ENCODE measurements at places on chromosomes 3 and 15.
A peak's percentile ranks its signal among the peaks of the same experiment; 100 is the strongest.

DNA sequence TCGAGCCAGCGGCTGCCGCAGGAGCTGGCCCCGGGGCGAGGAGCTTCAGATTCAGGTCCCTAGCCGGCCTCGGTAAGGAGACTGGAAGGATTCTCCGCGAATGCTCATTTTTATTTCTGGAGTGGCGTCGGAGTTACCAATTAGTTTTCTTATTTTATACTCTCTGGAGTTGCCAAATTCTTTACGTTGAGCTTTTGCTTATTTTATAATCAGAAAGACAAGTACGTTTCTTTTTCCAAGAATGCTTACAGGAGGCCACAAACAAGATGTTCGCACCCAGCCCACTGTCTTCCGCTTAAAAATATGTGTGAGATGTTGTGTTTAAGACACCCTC is 453 bp upstream of the GPR156 start:
- DNase-seq, result no peak

DNA sequence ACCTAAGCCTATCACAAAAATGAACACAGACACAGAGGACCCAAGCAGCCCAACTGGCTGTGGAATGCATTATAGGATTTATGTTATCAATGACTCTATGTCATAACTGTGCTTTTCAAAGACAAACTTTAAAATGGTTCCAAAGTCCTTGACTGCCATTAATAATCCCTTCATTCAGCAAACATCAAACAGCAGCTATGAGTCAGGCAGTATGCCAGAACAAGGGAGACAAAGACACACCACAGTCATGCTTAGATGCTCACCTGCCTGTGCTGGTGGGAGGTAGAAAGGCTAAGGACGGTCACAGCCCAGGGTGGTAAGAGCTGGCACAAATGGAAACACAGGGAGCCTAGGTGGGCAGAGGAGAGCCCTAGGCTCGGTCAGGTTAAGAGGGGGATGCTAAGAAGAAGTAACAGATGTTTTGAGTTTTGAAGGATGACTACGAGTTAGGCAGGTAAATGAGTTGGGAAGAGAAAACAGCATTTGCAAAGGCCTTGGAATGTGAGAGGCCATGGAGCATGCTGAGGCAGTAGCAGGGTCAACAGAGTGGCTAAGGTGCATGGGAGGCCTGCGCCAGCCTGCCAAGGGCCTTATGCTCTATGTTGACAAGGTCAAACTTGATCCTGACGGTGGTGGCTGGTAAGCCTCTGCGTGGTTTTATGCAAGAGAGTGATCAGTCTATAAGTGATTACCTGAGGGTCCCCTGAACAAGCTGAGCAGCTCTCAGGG is 23.0 kb downstream of the NMNAT3 start:
- DNase-seq, result no peak

DNA sequence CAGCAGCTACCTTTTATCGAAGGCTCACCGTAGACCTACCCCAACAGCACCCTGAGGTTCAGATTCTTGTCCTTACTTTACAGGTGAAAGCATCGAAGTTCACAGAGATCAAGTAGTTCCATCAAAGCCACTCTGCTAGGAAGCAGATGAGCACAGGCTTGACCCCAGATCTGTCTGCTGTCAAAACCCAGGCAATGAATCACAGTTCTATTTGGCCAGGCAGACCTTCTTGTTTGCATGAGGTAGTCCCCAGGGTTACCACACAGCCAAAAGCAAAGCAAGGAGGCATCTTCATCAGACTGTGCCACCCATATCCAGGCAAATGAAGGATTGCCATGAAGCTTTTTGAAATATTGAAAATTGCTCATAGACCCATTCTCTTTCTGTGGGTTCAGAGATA is 33.0 kb downstream of the HES1 start:
- DNase-seq, result no peak

- DNase-seq, result no peak
Measured at GRCh38 chr3:177608443-177608842, 411.2 kb upstream of the TBL1XR1 start.

GRCh38 chr15:84588053-84588874 is 12.5 kb upstream of the ZSCAN2 start:
- DNase-seq, result peak; percentile 63

DNA sequence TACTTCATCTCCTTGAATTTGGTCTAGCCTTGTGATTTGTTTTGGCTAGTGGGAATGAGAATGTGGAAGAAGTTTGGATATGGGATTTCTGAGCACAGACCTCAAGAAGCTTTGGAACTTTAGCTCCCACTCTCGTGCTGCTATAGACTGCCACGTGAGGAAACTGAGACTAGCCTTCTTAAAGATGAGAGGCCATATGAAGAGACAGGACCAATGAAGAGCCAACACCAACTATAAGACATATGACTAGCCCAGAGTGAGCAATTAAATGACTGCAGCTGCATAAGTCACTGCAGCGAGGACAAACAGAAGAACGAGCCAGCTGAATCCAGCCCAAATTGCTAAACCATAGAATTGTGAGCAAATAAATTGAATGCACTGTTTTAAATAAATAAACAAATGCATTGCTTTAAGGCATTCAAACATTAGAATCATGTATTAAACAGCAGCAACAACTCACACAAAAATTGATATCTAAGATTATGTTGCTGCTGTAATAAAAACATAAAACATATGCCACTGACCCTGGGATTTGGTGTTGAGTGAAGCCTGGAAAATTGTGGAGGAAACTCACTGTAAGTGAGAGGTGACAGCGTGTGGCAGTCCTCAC is 15.7 kb upstream of the CNTN4 start:
- DNase-seq, result no peak

DNA sequence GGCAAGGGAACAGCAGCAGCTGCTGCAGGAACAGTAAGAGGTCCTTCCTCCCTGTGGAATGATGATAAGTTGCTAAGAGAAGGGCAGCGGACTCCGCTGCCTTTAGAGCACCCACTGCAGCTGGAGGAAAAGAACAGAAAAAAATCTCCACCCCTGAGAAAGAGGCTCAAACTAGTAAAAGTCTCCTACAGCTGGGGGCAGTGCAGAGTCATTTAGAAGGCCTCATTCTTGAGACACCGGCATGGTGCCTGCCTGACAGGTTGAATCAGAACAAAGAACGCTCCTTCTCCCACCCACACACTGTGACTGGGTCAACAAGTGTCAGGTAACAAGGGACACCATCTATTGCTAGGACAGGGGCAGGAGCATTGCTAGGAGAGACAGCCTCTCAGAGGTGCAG is 188.4 kb downstream of the ABHD5 start:
- no peak for DNase-seq

GRCh38 chr3:124091716-124092115 is 99.8 kb upstream of the ROPN1 start:
- DNase-seq, result no peak

DNA sequence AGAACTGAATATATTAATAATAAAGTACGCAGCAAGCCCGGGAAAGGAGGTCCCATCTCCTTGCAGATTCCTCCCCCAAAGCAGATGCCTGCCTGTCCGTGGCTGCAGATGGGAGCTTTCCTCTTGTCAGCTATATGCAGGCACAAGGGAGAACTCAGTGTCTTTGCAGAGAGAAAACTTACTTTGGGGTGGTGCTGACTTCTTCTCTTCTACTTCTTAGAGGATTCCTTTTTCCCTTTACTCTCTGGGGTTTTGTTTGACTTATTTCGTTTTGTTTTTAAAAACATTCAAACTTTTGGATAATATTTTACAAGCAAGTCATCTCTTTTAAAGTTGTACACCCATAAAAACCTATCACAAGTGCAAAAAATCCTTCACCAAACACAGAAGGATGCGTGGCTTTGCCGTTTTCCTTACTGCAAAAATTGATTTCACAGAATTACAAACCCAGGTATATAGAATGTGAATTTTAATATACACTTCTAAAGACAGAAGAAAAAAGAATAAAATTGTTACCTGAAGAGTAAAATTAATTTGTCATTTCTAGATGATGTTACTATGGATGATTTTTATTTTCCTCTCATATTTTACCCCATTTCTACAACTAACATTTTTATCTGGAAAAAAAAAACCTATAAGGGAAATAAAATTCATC is 65.3 kb upstream of the IGF1R start:
- DNase-seq, result no peak

- DNase-seq, result peak; percentile 75
Measured at GRCh38 chr15:52208306-52208946, 17.2 kb upstream of the GNB5 start.

- DNase-seq, result no peak
Measured at GRCh38 chr3:14231145-14231990, 52.8 kb downstream of the LSM3 start.

GRCh38 chr3:143737065-143737464 is 111.2 kb downstream of the SLC9A9 start:
- no peak for DNase-seq

- no peak for DNase-seq
Measured at GRCh38 chr3:94137377-94137776, 74.5 kb downstream of the NSUN3 start.

DNA sequence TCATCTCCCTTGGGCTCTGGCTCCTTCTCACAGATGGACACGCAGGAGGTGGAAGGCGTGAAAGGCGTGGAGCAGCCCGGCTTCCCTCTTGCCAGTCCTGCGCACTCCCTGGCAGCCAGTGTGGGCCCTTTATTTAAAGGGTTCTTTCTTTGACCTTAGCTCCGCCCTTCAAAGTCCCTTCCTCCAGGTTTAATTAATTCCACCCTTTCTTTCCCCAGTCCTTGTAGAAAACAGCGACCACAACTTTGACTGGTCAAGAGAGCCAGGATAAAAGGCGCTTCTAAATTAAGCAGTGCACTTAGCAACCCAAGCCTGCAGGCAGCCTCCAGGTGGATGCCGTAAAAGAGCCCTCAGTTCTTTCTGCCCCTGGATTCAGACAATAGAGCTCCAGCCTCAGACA is at the start of gene HDC:
TSS of gene HDC (minus strand) at position 107 of the 400 bp plus-strand sequence. CDS start at position 4, 103 bp downstream.
- no peak for DNase-seq

- no peak for DNase-seq
Measured at GRCh38 chr3:155594526-155595187, 150.2 kb downstream of the PLCH1 start.

DNA sequence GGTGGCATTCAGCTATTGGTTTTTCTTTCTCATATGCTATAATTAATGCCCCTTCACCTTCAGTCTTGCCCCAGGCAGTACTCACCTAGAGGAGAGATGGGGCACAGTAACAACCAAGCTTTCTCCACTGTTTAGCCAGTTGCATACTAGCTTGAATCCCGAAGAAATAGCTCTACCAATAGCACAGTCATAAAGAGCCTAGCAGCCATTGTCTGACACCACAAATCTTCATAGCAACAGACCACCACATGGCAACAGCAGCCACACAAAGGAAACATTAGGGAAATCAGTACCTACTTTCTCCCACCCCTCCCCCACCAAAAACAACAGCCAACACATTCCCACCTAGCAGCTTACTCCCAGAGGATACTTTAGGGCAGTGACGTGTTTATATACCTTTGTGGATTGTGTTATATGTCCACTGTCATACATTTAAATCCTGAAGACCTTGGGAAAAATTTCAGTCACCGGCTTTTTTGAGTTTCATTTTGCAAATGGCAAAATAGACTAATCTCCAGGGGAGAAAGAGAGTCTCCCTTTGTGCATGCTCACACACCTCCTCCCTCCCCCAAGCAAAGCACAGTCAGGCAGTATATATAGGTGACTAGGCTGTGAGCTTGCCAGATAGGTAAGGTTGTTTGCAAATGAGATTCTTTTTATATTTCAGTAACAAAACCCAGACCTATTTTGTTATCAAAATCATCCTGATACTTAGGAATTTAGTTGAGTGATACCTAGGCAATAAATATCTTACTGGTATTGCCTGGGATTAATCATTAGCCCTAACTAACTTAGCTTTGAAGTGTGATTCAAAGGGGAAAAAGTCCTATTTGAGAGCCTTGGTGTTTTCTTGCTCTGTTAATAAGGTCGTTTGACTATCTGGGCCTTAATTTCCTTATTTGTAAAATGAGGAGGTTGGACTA is 140.6 kb downstream of the RBPMS2 start:
- no peak for DNase-seq

DNA sequence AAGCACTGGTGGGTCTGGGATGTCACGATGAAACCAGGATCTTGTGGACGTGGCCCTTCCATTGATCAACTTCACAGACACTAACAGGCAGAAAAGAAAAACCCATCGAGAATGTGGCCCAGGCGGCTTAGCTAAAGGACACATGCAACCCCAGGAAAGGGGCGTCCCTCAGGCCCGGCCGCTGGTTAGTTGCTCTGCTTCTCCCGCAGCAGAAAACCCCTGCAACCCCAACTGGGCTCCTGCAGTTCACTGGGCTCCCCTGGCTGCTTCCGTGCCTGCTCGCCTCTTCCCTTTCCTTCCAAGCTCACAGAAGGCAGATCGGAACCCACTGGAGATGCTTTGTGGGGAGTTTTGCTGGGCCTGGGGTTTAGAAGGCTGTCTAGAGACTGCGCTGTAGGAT is 1.1 kb downstream of the GASK1A start:
- no peak for DNase-seq

DNA sequence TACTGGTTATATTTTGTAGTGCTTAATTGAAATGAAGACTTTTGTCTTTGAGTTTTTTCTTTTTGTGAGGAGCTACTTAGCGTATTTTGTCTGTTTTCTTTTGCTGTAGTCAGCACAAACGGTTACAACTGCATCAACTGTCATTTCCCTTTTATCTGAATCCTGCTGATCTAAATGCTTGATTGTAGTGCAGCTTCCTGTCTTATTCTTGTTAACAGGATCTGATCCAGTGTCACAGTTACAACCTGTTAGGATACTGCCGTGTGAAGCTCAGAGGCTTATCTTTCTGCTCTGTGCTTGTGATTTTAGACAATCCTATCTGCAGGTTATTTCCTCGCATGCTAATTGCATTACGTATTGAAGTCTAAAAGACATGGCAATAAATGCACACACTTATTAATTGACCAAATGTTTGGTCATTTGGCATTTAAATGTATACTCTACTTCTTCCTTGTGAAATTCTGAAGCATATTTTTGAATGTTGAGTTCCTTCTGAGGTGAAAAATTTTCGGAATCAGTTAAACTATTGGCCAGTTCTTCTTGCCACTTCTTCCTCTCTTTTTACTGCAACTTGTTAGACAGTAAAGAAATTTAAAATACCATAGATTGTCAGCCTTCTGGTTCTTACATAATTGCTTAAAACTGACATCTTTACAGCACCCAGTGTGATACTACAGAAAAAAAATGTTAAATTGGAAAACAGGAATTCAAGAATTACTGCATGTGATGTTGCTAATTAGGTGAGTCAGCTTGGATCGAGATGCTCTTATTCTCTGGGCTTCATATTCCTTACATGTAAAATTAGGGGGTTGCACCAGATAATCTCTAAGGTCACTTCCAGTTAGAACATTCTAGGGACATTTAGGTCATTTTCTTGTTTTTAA is 168.2 kb downstream of the MBNL1 start:
- peak; percentile 13 for DNase-seq
